ENCODE measurements at places on chromosomes 16 and 17.
A peak's percentile ranks its signal among the peaks of the same experiment; 100 is the strongest.

DNA sequence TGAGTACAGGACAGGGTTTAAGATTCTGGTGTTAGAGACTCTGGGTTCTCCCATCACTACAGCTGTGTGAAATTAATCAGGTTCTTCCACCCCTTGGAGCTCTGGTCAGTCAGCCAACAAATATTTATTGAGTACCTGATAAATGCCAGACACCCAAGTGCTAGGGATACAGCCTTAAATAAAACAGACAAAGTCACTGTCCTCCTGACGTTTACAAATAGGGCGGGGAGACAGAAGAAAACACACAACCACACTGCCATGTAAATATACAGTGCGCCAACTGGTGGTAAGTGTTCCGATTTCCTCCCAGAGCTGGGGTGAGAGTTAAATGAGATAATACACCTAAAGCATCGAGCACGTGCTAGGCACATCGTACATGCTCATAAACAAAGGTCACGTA lies 121.0 kb downstream of the COPRS start:
- DNase-seq = no peak

DNA sequence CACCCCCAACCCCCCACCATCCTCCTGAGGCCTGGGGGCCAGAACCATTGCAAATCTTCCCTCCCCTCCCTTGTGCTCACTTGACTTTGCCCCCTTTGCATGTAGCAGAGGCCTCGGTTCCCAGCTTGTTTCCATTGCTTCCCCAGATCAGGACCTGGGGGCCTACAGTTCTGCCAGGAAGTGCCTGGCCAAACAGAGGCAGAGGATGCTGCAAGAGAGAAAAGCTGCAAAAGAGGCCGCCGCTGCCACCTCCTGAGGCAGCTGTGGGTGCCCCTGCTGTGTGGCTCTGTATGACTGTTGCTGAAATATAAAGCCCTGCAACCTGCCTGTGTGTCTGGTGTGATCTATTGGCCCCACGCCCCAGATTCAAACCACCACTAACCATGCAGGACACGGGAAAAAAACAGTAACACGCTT lies 2.3 kb downstream of the NDUFB10 start:
- DNase-seq = peak; percentile 51

GRCh38 chr17:4201226-4201625 lies 58.2 kb downstream of the CYB5D2 start:
- no peak for DNase-seq

GRCh38 chr16:77085981-77086380 lies 105.0 kb upstream of the MON1B start:
- DNase-seq = no peak

DNA sequence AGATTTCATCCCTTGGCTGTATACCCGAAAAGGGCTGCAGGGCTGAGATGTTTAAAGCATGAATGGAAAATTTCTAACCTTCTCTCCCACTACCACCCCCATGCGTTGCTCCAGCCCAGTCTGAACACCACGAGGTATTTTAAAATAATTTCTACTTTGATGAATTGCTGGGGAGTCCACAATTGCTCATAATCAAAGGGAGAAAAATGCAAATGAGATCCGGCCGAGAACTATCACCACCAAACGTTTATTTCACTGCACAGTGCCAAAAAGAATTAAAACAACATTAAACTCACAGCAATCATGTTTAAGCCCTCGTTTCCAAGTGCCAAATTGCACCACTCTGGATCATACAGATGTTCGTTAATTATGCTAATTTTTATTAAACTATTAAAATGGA lies 36.7 kb downstream of the SNX11 start:
- no peak for DNase-seq

- DNase-seq = no peak
Measured at GRCh38 chr16:28250999-28251398, 39.2 kb upstream of the XPO6 start.

Measured in A549 (cell line).